Activated CD4-positive, alpha-beta T cell treated with anti-CD3 and anti-CD28 coated beads, Interleukin-2, amount 50 U/mL, for 1 hour (primary cell): ENCODE measurements at places on chromosomes 7 and 10.

GRCh38 chr7:128939861-128940410, 2.2 kb downstream of the IRF5 start:
- no peak for DNase-seq

DNA sequence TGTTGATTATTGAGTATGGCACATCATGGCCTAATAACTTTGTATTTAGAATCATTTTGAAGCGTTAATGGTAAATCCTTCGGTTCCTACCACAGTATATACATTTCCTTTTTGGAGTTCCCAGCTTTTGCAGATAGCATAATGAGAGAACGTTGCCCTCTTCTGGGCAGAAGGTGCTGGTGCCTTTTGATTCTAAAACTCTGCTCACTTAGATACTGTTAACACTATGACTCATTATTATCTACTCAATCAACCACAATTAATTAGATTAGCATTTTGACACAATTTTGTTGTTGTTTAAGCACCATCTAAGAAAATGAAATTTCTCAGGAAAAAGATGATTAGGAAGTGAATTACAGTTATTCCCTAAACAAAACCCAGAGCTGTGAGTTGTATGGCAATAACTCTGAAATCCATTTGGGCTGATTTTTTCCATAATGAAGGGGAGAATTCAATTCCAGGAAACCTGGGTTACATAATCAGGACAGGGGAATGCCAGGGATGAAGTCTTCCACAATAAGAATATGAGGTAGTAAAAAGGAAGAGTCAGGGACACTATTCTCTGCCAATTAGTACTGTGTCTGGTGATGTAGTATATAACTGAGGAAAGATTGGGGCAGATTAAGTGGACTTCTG, 11.5 kb upstream of the DLD start:
- peak; percentile 18 for DNase-seq

- no peak for DNase-seq
These were observed 516.9 kb upstream of the LRRN3 start for GRCh38 chr7:110573862-110574528.

DNA sequence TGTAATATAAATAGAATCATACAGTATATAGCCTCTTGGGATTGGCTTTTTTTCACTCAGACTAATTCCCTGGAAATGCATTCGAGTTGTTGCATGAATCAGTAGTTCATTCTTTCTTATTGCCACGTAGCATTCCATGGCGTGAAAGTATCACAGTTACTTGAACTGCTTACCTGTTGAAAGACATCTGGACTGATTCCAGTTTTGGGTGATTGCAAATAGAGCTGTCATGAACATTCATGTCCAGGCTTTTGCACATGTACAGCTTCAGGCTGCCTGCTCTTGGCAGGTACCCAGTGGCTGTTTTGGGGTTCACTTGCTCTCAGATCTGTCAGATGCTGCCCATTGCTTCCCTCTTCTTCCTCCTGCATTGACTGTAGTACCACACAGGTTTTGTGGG, 54.9 kb downstream of the LRGUK start:
- no peak for DNase-seq

- DNase-seq: no peak
These were observed 14.4 kb downstream of the HERPUD2 start for GRCh38 chr7:35680403-35681013.
